ENCODE measurements at places on chromosomes 5 and 9.

- DNase-seq = no peak
Measured at GRCh38 chr5:155871623-155872022, 455.3 kb upstream of the SGCD start.

GRCh38 chr5:126544087-126544740 is 50.8 kb downstream of the ALDH7A1 start:
- no peak for DNase-seq

GRCh38 chr9:133705576-133705975 is 32.6 kb downstream of the SARDH start:
- peak; percentile 27 for DNase-seq

- DNase-seq = no peak
Measured at GRCh38 chr9:110086537-110086936, 121.4 kb downstream of the C9orf152 start.

- DNase-seq = no peak
Measured at GRCh38 chr9:71816916-71817451, 48.7 kb upstream of the CEMIP2 start.

DNA sequence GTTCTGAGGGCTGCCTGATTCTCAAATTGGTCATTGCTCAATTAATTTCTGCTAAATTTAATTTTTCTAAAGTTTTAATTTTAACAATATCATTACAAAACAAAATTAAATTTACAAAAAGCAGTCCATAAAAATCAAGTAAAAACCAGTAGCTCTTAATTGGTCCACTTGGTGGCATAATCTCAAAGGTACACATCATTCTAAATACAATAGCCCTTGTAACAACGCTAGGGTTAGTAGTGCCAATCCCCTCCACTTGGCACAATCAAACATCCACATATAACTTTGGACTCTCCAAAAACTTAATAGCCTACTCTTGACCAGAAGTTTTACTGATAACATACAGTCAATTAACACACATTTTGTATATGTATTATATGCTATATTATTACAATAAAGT is 1.9 kb upstream of the NDUFB6 start:
- no peak for DNase-seq

DNA sequence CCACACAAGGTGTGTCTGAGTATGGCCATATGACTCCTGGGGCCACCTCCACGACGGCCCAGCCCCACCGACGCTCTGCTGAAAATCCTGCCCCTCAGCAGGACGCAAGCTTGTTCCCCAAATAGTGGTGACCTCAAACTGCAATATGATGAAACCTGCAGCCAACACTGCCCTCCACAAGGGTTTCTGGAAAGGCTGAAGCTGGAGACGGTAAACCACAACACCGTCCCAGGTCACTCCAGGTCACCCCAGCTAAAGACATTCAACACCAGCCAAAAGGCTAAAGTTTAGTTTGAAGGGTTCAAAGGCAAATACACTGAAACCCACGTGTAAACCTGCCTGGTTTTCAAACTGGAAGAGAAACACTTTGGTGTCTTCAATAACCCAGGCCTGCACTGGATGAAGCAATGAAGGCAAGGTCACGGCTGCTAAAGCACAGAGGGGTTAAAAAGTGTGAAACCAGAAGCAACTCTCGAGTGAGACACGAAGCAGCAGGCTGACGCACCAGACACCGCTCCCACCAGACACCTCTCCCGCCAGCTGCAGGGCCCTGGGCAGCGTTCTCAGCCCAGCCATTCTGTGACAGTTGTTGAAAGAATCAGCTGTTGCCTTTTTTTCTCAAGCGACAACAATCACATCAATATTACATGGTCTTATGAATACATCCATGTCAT is 1.8 kb upstream of the LHX3 start:
- DNase-seq = no peak

- DNase-seq = peak; percentile 67
Measured at GRCh38 chr9:119289740-119290433, 79.3 kb downstream of the BRINP1 start.

GRCh38 chr9:90645721-90646120 is 3.1 kb upstream of the DIRAS2 start:
- DNase-seq = no peak

- DNase-seq = no peak
Measured at GRCh38 chr5:73823508-73823925, 197.5 kb downstream of the ARHGEF28 start.

- peak; percentile 75 for DNase-seq
Measured at GRCh38 chr5:176647843-176648473, 674 bp downstream of the TSPAN17 start.

- DNase-seq = no peak
Measured at GRCh38 chr9:127531676-127532075, 80.4 kb downstream of the LRSAM1 start.

Data from tibial artery (tissue), 4 donors.